ENCODE measurements at places on chromosomes 7 and 10. TPM values are rescaled to one million over a fixed set of nuclear protein-coding genes. Genes with fewer than 3 reads are reported as not detected.

GRCh38 chr10:81218307-81218706 is 656.7 kb upstream of the NRG3 start:
- no peak for DNase-seq

- DNase-seq = no peak
Measured at GRCh38 chr7:907158-907980, 31.0 kb downstream of the GET4 start.

DNA sequence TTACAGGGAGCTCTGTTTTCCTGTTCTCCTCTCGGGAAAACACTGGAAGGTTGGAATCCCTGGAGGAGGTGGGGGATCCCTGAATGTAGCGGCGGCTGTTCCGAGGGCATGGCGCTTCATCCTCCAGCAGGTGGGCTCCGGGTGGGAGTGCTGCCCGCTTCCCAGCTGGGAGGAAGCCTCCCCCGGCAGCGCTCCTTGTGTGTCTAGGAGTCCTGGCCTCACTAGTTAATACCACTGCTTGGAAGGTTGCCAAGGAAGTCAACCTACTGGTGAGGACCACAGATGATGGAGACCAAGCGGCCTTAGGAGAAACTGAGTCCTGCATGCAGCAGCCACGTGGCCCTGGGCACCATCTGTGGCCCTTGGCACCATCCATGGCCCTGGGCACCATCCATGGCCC is 151.9 kb upstream of the PFKP start:
- no peak for DNase-seq

DNA sequence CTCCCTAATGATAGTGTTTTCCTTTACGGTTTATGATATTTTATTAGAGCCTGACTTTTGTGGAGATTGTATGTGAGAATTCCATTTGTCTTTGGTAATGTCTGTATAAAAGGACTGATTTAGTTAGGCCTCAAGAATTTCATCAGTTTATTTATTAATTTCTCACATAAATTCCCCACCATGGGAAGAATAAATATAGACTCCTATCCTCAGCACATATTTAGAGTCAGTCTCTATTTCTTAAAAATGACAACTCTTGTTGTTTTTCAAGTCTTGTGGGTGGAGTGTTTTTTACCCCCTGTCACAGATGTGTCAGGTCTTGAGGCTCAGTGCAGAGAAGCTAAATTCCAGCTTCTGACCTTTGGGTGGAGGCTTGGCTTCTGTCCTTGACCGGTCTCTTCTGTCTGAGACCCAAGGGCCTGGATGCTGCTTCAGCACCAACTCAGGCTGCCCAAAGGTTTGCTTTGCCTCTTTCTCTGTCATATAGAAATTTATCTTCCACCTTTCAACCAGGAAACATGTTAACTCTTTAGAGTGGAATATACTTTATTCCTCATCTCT is 117.3 kb upstream of the INHBA start:
- DNase-seq = peak; percentile 21

- no peak for DNase-seq
Measured at GRCh38 chr7:152984421-152984820, 224.9 kb downstream of the ACTR3B start.

DNA sequence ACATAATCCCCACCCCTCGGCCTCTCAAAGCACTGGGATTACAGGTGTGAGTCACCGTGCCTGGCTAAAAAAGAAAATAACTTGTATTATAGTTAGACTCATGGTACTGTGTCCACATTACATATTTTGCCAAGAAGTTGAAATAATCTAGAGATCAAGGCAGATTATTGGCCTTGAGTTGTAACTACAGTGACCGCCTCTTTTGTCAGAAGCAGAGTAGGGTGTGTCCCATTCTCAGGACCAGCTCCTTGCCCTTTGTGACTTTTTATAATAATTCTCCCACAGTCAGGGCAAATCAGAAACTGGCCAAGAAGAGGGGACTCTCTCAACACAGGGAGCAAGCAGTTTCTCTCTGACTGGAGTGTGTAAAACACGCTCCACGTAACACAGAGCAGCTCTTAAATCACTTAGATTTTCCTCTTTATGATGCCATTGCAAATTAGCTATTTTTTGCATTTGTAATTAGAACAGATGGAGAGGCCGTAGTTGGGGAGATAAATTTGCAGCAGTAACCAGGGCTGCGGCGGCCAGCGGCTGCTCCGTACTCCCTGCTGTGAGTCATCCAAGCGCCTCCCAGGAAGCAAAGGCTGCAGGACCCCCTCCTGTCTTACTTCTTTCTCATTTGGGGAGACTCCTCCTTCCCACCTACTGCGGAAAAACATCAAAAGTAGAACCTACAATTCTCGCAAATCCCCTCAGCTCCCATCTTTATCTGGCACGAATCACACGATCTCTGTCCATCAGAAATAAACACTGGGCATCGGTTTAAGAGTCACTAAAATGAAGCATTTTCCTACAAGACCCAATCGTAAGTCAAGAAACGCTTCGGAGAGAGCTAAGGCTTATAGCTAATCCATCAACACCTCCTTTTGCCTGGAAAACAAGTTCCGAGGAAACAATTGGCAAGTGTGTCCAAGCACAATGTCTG is 32.1 kb upstream of the MSRB2 start:
- peak; percentile 52 for DNase-seq

DNA sequence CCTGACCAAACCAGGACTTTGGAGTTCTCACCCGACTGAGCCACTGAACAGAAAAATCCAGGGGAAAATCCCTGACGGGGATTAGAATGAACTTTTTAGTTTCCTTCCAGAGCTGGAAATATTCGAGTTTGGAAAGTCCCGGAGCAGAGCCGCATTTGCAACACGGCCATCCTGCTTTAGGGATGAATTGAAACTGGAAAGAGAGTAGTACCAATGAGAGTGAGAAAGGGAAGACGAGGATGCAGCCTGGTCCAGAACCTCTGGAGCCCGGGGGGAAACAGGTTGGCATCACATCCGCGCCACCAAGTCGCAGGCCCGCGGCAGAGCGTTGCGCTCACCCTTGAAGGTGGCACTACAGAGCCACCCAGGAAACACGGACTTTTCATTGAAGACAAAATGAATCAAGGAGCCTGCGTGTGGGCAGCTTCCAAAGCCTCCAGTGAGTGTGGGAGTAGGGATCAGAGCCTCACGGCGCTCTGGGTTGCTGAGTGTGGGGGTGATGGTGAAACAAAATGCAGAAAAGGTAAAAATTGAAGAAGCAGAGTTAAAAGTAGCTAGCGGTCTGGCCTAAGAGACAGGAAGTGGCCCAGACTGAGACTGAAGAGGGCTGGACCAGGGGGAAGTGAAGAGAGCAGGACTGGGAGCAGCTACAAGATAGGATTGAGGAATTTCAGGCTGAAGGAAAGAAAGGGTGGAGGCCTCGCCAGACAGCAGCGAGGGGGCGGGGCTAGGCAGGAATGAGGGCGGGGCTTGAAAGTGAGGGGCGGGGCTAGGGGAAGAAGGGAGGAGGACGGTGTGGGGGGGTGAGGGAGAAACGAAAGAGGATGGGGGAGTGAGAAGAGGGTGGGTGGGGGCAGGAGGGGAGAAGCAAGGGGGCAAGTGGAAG is 1.8 kb downstream of the SMURF1 start:
- DNase-seq = peak; percentile 86

DNA sequence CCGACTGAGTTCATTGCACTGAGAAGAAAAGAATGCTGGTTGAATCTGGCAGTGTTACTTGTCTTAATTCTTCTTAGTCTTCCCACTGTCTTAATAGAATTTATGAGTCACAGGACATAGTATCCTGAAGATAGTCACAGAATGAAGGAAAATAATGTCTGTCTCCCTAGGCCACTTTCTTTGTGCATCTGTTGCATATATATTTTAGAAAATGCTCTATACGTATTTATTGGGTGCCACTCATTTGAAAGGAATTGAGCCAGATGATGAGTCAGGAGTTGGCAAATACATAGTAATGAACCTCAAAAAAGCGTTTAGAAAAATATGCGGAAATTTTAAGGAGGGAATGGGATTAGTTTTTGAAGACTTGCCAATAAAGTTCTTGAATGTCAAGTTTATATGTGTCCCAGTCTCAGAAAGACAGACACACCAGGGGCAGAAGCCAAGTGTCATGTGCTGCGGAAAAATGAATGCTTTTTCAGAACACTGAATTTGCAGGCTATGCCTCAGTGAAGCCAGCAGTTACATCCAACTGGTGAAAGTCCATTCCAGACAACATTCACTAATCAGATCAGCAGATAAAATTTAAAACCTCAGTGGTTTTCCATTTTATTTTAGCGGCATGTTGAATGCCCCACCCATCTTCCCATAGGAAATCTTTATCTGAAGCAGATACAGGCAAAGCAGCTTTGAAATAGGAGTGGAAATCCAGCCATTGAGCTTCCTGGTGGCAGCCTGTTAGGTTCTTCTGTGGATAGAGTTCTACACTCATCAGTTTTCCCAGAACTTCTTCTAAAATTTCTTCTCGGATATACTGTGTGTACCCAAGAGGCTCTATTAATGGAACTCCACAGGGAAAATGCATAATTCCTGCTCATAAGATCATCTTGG is 308.4 kb downstream of the BICC1 start:
- peak; percentile 77 for DNase-seq

- DNase-seq = peak; percentile 89
Measured at GRCh38 chr10:34319197-34319846, 495.8 kb downstream of the PARD3 start.

DNA sequence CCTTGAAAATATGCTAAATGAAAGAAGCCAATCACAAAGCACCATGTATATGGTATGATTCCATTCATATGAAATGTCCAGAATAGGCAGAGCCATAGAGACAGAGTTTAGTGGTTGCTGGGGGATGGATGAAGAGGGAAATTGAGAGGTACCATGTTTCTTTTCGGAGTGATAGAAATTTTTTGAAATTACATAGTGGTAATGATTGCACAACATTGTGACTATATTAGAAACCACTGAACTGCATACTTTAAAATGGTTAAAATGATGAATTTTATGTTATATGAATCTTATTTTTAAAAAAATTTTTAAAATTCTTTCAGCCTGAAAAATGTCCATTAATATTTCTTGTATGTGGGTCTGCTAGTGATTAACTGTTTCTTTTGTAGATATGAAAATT is 26.1 kb downstream of the DNAJC9 start:
- no peak for DNase-seq

GRCh38 chr7:462173-463103 is 57.2 kb downstream of the PDGFA start:
- DNase-seq = no peak

The FAM25A gene
- total RNA-seq = not detected

The ZNF804B gene
- total RNA-seq = not detected

The PON3 gene
- total RNA-seq = under 0.01 TPM

The OPN1SW gene
- total RNA-seq = not detected

The HELLS gene
- total RNA-seq = 3.9 TPM

The PNLIPRP1 gene
- total RNA-seq = not detected

The PPP1R17 gene
- total RNA-seq = not detected

The TRUB1 gene
- 31.3 TPM for total RNA-seq

The EGR2 gene
- total RNA-seq = 2.1 TPM

The GIMAP4 gene
- not detected for total RNA-seq

The KLF14 gene
- total RNA-seq = under 0.01 TPM

The FAM20C gene
- total RNA-seq = 52.9 TPM

The TMEM225B gene
- 1.2 TPM for total RNA-seq

Data from fibroblast of lung (primary cell).